ENCODE measurements at places on chromosomes 5 and 9.

GRCh38 chr5:133779828-133780475 lies 167.6 kb upstream of the FSTL4 start:
- DNase-seq = no peak

GRCh38 chr5:116675626-116675910 lies 100.9 kb upstream of the SEMA6A start:
- DNase-seq = no peak

DNA sequence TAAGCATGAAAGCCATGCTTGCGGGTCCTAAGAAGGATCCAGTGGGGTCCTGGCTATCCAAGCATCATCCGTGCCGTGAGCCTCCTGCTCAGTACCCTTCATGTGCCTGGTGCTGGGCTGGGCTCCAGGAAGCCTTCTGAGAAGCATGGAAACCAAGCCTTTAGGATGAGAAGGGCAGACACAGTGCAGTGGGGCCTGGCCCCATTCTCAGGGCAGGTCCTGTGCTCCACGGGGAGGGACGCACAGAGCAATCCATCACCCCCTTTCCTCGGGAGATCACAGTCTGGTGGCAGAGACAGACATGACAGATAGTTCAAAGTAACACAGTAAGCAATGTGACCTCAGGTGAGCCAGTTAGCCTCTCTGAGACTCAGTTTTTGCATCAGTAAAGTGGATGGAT lies 76.9 kb downstream of the RGS3 start:
- no peak for DNase-seq

GRCh38 chr9:91711755-91712601 lies 238.1 kb downstream of the ROR2 start:
- DNase-seq = peak; percentile 36

DNA sequence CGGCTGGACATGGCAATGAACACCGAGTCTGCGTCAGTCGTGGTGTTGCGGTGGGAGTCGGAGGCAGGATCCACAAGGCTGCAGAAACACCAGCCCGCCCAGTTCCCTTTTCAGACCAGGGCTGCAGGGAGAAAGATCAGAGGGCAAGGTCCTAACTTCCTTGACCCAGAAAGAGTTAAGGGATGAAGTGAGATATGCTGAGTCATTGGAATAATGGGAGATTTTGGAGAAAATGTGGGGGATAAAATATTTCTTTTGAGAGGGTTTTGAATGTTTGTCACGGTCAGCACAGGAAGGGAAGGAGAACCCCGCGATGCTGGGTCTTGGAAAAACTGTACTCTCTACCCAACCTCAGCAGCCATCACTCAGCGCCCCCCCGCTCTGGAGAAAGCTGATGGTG lies 416.0 kb downstream of the ICE1 start:
- DNase-seq = no peak

GRCh38 chr9:101897196-101897595 lies 158.7 kb upstream of the GRIN3A start:
- DNase-seq = no peak

DNA sequence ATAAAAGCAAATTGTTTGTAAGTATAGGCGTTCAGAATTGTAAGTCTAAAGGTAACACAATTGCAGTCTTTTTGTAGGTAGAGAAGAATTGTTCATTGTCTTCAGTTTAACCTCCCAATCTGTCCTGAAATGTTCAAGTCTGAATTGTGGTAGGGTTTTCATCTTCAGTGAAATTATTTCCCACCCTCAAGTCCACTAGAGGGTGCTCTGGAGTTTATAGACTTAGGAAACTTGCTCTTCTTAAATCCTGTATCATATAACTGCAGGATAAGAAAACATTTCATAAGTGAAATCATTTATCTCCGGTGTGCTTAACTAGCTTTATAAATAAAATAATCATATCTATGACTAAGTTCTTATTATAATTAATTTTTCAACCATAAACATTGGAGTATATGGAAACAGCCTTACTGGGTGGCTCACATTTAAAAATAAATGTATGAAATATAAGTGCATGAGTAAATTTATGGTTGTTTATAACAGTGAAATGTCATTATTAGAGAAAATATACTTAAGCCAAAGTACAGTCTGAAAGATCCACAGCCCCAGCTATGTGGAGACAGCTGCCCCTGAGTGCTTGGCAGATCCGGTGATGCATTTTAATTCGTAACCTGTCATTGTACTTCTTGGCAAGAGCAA lies 182.4 kb upstream of the OTULINL start:
- DNase-seq = peak; percentile 40

DNA sequence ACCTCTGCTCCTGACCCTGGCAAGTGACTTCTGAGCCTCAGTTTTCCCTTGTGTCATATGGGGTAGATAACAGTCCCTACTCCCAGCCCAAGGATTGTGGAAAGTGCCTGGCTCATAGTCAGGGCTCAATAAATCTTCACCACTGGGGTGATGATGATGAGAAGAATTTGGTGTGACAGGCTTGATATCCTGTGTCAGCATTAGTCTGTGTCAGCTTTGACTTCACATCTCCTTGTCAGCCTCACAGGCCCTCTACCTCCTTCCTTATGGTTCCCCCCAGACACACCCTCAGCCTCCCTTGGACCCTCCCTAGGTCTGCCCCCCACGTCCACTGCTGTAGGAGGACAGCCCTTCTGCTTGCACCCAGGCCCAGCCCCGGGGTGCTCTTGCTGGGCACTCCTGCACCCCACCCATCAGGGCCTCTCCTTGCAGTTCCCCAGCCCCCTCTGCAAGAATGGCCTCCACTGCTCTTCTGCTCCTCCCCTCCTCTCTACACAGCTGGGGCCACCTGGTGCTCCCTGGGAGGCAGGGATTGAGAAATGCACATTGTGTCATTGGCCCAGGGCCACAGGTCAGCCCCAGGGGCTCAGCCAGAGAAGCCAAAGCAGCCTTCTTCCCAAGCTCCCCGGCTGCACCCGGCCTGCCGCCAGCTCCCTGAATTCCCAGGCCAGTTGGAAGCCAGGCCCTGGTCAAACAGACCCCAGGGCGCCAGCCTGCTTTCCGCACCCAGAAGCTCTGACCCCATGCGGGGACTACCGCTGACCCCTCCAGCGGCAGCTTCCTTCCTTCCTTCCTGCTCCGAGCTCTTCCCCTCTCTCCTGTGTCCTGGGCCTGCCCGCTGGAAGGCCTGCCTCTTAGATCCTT lies 7.7 kb downstream of the FGFR4 start:
- no peak for DNase-seq

- DNase-seq = no peak
Observed at GRCh38 chr9:86073839-86074238, 25.5 kb downstream of the GOLM1 start.

GRCh38 chr5:126438267-126438666 lies 15.1 kb downstream of the GRAMD2B start:
- DNase-seq = no peak

DNA sequence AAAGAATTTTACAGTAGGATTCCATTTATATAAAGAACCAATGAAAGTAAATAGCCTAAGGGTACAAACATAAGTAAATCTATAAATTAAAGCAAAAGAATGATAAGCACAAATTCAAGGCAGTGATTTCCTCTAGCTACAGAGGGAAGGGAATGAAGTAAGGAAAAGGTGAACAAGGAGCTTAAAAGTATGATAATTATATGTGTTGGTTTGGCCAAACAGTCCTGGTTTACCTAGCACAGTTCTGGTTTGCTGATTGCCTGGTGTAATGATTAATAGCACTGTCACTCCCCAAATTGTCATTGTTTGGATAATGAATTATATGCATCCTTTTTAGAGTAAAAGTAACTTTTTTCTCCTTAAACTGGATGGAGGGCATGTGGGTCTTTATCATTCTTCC lies 15.0 kb upstream of the TMEM161B start:
- no peak for DNase-seq

DNA sequence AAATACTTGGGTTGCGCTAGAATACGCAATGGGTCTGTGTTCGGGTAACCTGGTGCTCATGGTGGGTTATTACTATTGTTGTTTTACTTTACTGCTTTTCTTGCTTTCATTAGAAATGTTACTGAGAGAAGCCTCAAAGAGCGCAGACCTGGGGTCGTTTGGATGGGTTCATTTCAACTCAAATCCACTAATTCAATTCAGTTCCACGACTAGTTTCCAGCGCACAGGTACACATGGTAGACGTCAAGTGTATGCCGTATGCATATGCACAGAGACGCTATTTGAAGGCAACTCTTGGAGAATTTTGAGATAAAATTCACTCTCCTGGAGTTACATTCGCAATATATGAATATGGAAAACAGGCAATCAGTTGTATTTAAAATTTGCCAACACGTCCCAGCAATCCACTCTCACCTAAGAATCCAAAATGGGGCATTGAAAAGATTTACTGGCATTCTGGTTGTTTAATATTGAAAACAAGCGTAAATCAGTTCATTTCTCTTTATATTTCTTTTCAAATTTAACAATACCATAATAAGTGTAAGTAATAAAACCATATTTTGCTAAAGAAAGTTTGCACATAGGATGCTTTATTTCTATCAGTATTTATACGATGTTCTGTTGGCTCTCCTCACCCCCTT lies 4.4 kb upstream of the PAX5 start:
- no peak for DNase-seq

DNA sequence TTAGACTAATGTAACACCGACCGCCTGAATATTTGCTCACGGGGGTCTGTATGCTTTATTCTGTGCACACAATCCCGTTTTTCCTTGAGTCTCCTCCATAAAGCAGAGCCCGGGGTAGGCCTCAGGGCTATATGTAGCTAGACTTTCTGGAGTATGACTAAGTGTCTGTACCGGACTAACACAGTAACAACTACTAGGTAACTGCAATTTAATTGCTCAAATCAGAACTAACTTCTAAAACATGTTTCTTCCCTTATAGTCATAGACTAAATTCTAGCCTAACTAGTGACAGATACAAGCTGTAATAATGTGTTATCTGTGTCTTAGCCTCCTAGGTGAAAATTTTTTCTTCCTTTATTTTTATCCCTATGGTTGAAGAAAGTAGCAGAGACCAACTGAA lies 2.1 kb downstream of the REEP5 start:
- DNase-seq = no peak

GRCh38 chr5:73818357-73818756 lies 192.4 kb downstream of the ARHGEF28 start:
- DNase-seq = no peak

DNA sequence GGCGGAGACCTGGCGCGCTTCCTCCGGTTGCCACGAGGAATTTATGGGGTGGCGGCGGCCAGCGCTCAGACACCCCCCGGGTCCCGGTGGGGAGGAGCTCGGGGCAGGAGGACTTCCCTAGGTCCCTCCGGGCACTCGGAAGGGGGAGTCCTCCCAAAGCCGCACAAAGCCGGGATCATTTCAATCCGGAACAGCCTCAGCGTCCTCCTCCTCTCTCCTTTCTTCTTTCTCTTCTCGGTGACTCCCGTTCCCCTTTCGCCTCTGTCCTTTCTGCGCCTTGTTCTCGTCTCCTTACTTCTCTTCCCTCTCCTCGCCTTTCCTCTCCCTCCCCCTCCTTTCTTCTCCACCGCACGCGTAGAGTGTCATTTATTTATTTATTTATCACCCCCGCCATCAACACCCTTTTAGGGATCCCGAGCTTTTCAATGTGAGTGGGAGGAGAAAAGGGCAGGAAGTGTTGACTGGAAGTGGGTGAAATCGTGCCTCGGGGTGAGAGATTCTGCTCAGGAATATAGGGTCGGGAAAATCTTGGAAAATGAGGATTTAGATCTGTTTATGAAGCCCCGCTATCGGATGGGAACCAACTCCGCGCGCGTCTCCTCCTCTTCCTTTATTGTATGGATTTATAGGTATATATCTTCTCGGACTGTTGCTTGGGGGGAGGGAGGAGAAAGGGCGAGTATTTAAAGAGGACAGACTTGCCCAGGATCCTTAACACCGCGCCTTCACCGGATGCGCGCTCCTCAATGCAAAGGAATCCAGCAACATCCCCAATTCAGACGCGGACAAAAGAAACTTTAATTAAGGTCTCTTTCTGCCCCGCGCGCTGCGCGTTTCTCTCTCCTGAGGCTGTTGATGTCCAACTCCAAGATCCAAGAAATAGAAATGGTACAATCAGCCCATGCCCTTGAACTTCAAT lies 2.0 kb upstream of the ZNF462 start:
- DNase-seq = no peak

DNA sequence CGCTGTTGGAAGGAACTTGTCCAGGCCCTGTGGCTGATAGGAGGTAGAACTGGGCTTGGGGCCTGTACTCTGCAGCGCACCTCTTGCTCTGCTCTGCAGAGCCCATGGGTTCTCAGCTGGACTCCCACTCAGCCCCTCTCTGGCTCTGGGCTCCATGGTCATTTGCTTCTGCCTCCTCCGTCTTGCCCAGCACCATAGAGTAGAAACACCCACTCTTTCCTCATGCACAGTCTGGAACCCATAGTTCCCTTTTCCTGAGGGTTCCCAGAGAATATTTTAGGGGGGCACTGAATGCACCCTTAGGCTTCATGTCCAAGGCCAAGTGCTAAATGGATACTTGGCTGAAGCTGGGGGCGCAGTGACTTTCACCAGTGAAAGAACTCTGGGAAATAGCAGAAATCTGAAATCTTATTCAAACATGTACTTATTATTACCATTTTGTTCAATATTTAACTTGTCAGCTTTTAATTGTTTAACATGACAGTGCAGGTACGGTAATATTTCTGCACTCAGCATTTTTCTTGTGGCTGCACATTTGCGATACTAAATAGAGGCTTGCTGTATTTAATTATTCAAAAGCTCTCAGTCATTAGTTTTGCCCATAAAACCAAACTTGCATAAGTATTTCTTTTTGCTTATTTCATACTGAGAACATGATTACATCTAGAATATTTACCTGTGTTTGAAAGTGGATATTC lies 31.5 kb downstream of the GALNT12 start:
- DNase-seq = no peak

DNA sequence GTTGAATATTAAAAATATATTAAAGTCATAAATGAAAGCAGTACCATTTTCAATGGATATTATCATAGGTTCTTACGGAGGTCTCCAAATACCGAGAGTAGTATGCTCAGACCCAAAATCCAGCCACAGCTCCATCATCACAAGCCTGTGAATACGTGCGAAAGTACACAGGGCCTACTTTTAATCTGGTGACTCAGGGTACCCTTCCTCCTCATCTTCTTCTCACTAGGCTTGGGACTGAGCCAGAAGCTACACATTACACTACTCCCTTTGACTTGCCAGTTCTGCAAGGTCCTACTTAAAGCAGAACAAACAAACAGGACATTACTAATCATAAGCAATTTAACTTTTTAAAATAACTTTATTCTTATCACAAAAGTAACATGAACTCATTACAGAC lies 7.6 kb upstream of the RIC1 start:
- DNase-seq = no peak

GRCh38 chr5:56737002-56737621 lies 78.2 kb upstream of the MAP3K1 start:
- DNase-seq = no peak

GRCh38 chr5:158434749-158435148 lies 575.8 kb upstream of the CLINT1 start:
- no peak for DNase-seq
